HT1080 (cell line): ENCODE measurements at places on chromosomes 3 and 15. TPM values are rescaled to one million over a fixed set of nuclear protein-coding genes. Genes with fewer than 3 reads are reported as not detected.

- DNase-seq, result peak; percentile 53
Measured at GRCh38 chr3:3200632-3201212, 21.2 kb upstream of the CRBN start.

DNA sequence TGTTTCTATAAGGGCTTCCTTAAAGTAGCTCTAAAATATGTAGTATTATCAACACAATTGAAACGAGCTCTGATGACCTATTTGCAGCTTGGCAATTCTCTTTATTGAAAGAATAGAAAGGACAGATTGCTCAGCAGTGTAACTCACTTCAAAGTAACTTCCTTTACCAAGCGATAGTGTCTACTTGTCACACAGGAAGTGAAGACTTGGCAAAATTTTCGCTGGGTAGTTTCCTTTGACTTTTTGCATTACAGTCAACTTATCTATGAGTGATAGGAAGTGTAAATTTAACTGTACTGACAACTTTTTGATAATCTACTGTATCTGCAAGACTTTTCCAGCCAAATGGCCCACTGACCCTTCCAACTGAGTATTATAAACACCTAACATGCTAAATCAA lies 22.8 kb downstream of the SLC9A9 start:
- DNase-seq, result no peak

DNA sequence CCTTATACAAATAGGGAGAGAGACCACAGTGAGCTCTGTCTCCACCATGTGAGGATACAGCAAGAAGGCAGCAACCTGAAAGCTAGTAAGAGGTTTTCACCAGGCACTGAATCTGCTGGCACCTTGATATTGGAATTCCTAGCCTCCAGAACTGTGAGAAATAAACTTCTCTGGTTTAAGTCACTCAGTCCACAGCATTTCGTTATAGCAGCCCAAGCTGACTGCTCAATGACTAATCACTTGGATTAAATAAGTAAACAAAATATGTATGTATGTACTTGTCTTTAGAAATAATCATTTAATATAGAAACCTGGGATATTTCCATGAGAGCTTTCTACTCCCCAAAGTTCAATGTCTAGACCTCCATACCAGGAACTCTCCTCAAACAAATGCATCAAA lies 162.0 kb downstream of the IMPG2 start:
- DNase-seq, result no peak

DNA sequence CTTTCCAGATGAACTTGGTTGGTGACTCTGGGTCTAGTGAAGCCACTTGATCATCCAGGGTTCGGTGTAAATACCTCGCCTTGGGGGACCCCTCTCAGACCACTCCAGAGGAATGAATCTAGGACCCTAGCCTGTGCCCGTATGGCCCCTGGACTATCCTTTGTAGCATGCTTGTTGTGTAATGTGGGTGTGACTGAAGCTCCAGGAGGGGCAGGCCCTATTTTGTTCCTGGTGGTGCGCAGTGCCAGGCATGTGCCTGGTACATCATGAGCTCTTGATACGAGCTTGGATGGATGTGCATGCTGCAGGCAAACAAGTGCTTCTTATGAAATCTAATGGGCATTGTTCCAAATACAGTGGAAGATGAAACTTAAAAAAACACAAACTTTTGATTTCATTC lies 82.8 kb downstream of the EBLN2 start:
- no peak for DNase-seq

DNA sequence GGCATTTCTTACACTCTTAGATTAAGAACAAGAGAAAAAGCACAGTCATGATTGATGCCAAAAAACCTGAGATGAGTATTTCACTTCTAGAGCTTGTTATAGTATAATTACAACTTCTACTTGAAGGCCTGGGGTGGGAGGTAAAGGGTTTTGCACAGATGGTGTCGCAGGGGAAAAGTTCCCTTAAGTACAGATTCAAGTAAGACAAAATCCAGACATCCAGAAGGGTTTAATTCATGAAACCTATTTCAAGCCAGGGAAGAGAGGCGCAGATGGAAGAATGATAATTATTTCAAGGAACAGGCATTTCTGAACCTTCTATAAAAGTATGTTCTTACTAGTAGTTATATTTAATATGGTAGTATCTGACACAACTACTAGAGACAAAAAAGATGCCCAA lies 70.6 kb downstream of the TM4SF4 start:
- DNase-seq, result no peak

DNA sequence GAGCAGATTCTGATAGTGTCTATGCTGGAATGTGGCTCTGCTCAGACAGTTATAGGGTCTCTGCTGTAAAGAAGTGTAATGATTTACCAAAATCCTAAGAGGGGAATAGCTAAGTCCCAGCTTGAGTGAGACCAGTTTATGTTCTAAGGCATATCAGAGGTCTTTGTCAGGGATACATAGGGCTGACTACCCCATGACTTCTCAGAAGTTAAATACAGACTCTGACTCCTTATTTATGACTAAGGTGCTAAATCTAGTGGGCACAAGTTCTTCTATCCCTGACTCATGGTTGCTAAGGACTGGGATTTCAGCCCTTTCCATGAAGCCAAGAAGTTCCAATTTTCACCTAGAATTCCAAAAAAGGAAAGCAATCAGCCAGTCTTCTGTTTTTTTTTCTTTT lies 192.6 kb upstream of the POU1F1 start:
- peak; percentile 50 for DNase-seq

DNA sequence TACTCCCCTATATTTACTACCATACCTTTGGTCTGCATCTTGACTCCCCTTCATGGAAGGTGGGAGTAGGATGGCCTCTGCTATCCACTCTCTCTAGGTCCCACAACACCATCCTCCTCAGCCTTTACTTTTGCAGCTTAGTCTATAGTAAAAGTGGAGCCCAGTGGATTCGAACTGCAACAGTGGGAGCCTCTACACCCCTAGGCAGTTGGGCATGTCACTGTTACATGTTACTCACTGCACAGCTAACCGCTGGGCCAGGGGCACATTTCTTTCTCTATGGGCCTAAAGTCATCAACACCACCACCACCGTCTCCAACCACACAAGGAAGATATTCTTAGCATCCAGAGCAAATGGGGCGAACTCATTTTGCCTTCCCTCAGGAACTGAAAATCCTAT lies 62.9 kb downstream of the KLF13 start:
- no peak for DNase-seq

DNA sequence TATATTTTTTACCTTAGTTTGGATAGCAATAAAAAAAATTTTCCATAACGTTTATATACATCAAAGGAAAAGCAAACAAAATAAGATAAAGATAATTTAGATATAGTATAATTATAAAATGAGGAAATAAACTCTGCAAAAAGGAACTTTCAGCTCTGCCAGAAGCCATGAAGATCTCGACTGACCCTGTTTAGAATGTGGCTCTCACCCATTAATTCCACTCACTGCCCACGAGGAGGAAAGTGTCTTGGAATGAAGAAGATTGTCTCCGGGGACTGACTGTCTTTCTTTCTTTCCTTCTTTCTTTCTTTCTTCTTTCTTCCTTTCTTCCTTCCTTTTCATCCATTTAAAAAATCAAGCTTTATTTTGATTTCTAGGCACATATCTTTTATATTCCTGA lies 20.1 kb upstream of the PRR20G start:
- no peak for DNase-seq

GRCh38 chr3:186287711-186288110 lies 74.3 kb downstream of the DGKG start:
- peak; percentile 69 for DNase-seq

DNA sequence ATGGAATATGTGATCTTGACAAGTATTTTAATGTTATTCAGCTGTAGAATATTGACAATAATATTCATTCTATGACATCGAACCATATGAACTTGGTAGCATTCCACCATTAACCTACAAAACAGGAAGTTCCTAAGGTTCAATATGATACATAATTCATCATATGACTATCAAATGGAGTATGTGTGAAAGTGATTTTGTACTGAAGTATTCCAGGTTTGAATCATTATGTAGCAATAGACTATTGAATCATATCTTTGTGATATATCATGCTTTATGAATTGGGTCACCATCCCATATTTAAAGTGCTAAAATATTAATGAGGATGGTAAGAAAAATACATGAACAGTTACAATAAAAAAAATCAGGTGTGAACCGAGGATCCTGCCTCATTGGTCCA lies 95.1 kb downstream of the TP63 start:
- no peak for DNase-seq

DNA sequence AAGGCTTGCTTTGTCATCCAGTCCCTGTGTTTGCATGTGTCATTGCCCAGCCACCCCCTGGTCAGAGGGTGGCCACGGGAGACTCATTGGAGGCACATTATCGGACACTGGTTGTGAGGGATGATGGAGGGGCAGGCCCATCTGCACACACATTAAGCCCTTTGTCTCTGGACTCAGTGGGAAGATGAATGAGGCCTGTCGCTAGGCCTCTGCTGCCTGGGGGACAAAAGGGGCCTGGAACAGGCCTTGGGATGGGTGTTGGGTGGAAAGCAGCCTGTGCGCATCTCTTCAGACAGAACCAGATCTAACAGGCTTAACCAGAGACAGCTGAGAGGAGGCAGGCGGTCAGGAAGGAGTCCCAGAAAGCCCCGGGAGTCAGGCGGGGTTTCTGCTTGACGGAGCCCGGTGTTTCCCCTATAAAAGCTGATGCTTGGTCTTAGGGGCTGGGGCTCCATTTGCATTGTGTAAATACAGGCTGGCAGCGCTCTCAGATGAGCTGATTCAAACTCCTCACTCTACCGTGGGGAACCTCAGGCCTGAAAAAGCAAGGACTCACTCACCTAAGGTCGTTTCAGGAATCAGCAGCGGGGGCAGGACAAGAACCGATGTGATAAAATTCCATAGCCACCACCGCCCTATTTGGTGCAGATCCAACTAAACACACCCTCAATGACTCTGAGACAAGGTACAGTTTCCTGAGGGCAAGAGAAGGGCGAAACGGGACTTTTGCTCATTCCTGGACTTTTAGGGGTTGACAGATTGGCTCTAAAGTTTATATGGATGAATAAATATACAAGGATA lies 17.1 kb upstream of the SKIC8 start:
- no peak for DNase-seq

- DNase-seq, result no peak
Measured at GRCh38 chr3:139283301-139283700, 60.5 kb upstream of the MRPS22 start.

- DNase-seq, result no peak
Measured at GRCh38 chr3:52845691-52846431, 11.0 kb upstream of the MUSTN1 start.

- no peak for DNase-seq
Measured at GRCh38 chr3:144662729-144663128, 691.1 kb downstream of the DIPK2A start.

- no peak for DNase-seq
Measured at GRCh38 chr3:128276146-128276435, 122.8 kb downstream of the EEFSEC start.

GRCh38 chr3:6512172-6512800 lies 348.6 kb upstream of the GRM7 start:
- no peak for DNase-seq

DNA sequence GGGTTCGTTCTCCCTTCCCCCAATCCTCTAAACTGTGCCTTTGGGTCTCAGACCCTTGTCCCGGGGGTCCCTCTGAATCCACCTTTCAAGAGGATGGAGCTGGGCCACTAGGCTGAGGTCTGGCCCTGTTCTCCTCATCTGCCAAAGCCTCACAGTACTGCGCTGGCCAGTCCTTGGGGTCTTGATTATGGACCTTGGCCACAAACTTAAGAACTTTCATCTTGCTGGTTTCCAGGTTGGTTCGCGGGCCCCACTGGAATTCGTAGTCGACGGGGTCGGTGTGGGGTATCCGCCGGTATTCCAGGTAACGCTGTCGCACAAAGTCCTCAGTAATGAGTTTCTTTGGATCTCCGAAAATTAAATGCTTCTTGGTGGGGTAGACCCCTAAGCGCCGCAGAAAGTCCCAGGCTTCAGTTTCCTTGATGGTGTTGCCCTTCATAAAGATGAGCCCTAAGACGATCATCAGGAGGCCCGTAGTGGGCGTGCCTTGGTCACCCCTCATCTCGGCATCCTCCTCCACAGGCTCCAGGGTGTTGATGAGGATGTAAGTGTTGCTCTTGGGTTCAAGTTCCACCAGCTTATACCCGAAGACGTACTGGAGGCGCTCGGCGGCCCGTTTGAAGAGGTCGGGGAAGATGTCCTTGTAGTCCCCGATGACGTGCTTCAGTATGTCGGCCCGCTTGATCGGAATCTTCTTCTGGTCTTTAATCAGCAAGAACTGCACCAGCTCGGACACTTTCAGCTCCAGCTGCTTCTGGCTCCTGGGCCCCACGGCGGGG lies 727 bp downstream of the NSMCE3 start:
- DNase-seq, result peak; percentile 29

DNA sequence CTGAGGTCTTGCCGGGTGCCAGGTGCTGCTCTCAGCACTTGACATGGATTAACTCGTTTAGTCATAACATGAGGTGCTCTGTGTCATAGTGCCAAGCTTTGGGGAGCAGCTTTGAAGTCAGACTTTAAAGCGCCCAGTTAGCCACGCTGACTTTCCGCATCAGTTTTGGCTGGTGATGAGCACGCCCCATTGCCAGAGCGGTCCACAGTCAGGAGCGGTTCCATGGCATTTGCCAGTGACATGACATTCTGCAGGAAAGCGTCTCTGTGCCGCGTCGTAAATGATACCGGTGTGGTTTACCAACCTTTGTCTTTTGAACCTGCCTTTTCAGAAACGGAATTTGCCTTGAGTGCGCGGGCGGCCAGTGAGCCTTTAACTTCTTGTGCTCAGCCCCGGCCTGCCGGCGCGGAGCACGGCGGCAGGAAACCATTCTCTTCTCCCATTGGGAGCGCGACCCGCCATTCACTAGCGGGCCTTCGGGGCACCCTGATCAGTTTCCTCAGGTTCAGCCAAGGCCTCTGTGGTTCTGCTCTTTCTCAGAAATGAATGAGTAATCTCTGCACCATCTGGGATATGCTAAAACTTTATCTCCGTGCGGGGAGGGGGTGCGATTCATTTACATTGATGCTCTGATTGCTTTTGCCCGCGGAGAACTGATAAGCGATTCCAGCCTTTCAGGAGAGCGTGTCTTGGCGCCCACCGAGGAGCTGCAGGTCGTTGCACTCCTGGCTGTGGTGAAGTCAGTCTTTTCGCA lies 1.7 kb upstream of the SLC2A2 start:
- DNase-seq, result peak; percentile 29

PLS1 gene
- total RNA-seq, result 20.8 and 24.8 TPM in 2 replicates

SSUH2 gene
- total RNA-seq, result 0.37 TPM in 1 of 2 replicates, not detected in the other

OR5K3 gene
- total RNA-seq, result not detected in 2 replicates

DPPA2 gene
- total RNA-seq, result not detected in 2 replicates

MDFIC2 gene
- not detected in 2 replicates for total RNA-seq

TICRR gene
- total RNA-seq, result 8.9 and 10.1 TPM in 2 replicates

SLC9C1 gene
- total RNA-seq, result not detected in 2 replicates

ITIH4 gene
- 0.17 TPM in 1 of 2 replicates, not detected in the other for total RNA-seq

ERICH6 gene
- not detected in 2 replicates for total RNA-seq

TP63 gene
- 0.06 and 0.27 TPM in 2 replicates for total RNA-seq

C3orf52 gene
- 19.4 and 21.5 TPM in 2 replicates for total RNA-seq

TNFAIP8L3 gene
- total RNA-seq, result 1.8 and 2.3 TPM in 2 replicates

OR5K2 gene
- total RNA-seq, result not detected in 2 replicates
